ENCODE measurements at places on chromosomes 7 and 10.

DNA sequence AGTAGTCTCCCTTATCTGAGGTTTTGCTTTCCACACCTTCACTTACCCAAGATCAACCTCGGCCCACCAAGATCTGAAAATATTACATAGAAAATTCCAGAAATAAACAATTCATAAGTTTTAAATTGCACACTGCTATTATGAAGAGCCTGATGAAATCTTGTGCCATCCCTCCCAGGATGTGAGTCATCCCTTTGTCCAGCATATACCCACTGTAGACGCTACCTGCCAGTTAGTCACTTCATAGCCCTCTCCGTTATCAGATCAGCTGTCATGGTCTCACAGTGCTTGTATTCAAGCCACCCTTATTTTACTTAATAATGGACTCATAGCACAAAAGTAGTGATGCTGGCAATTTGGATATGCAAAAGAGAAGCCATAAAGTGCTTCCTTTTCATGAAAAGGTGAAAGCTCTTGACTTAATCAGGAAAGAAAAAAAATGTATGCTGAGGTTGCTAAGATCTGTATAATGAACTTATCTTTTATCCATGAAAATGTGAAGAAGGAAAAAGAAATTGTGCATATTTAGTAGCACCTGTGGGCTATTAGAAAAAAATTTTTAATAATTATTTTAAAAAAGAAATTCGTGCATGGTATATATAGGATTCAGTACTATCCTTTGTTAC, 9.8 kb upstream of the MRPS16 start:
- DNase-seq = no peak

GRCh38 chr7:35032166-35032565, 5.1 kb downstream of the DPY19L1 start:
- DNase-seq = no peak

DNA sequence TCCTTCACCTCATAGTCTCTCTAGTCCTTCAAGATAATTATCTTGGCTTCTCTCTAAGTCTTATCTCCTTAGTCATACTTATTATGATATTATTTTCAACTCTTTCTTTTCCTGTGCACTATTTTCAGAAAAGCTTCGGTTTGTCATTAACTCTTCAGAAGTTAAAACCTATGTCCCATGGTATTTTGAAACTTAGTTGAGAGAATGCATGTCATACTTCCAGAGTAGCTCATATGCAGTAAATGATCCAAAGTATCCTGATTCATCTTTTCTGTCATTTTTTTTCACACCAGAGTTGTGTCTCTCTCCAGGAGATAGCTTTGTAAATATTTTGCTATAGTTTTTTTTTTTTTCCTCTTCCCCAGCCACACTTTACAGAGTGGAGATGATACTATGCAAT, 1008.6 kb downstream of the NRG3 start:
- no peak for DNase-seq

GRCh38 chr10:1267568-1267967, 211.4 kb downstream of the WDR37 start:
- no peak for DNase-seq

- no peak for DNase-seq
These were observed 14.5 kb downstream of the ZCCHC24 start for GRCh38 chr10:79430936-79431335.
